Right renal cortex interstitium (tissue), 3 donors: ENCODE measurements at places on chromosomes 5 and 9. TPM values are rescaled to one million over a fixed set of nuclear protein-coding genes. Genes with fewer than 3 reads are reported as not detected.
A peak's percentile ranks its signal among the peaks of the same experiment; 100 is the strongest.

- peak; percentile 54 for DNase-seq
These were observed 20.8 kb downstream of the CAVIN4 start for GRCh38 chr9:100598641-100599145.

DNA sequence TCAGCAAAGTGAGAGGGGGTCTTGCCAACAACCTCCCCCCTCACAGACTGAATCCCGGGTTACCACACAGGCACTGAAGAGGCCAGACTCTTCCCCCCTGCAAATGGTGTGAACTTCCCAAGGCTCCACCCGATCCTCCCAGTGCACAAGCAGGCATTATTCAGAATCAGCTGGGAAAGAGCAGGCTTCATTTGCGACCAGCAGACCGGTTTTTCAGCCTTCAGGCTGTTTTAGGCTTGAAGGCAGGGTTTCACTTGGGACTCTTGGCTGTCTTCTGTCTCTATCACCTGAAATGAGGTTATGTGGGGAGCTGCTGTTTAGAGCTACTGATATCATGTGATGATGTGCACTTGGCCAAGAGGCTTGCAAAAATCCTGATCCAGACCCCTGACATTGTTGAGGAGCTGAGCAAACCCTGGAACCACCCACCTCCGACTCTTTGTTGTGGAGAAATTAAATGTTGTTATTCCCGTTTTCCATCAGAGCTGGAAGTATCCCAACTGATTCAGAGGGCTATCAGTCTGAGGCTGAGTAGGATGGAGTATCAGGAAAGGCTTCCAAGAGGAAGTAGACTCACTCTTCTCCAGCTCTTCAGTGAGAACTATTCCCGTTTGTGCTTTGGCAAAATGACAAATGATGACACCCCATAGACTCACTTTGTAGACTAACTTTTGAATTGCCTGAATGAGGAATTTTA, 63.3 kb upstream of the ZFR start:
- DNase-seq = no peak

GRCh38 chr9:73869264-73869663, 627.9 kb upstream of the RORB start:
- no peak for DNase-seq

DNA sequence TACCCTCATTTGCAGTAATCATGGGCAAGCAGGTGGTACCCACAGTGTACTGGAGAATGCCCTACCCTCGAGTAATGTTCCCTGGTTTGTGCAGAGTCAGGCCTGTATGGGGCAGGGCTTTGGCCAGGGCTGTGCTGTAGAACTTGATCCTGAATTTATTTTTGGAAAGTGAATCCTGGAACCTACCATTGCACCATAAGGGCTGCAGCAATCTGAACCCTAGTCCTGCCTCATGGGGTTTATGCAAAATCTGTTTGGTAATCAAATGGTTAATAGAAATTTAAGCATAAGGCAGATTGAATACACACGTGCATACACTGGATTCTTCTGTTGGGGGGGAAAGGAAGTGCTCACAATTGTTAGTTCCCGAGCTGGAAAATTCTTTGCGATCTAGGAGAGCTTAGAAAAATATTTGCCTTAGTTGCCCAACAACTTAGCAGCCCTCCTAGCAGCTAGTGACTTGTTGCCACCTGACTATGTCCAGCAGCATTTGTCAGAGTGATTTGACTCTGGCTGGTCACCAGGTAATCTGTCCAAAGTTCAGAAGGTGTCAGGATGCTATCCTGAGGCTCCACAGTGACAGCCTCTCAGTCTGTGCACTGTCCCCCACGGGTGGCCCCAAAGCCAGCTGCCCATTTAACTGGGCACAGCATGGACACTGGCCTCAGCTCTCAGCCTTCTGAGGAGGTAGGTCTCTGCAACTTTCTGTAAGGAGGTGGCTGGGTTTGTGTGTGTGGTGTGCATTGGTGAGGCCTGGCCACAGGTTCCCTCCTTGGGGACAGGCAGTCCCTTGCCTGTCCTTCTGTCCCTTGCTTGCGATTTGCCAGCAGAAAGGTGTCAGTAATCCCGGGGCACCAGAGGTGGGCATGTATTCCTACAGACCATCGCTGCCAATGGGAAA, 8.3 kb downstream of the MVB12B start:
- DNase-seq = no peak

DNA sequence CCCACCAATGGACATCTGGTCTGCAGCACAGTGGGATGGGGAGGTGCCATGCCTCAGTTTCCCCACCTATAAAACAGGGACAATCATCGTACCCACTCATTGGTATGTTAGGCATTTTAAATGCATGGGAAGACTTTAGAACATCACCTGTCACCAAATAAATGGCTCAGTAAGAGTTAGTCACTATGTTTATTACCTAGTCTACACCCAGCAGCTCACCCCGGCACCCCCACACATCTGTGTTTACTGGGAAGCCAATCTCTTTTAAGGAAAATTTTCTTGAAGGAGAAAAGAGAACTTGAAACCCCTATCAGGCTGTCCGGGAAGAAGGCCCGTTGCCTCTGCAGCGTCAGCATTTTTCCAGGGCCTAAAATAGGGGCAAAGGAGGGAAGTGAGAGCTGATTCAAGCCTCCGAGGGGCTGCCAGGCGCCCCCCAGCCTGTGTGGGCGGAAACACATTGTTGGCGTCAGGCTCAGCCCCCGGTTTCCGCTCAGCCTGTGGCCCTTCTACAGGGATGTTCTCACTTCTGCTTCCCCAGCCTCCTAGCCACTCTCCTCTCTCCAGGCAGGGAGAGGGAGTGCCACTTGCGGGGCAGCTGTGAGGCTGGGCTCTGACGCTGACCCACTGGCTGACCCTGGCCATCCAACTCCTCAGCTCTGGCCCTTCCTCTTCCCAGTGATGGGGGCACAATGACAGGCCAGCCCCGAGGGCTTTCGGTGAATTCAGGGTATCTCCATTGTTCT, 4.6 kb downstream of the CSF1R start:
- no peak for DNase-seq

GRCh38 chr5:157820593-157821252, 38.2 kb downstream of the CLINT1 start:
- no peak for DNase-seq

DNA sequence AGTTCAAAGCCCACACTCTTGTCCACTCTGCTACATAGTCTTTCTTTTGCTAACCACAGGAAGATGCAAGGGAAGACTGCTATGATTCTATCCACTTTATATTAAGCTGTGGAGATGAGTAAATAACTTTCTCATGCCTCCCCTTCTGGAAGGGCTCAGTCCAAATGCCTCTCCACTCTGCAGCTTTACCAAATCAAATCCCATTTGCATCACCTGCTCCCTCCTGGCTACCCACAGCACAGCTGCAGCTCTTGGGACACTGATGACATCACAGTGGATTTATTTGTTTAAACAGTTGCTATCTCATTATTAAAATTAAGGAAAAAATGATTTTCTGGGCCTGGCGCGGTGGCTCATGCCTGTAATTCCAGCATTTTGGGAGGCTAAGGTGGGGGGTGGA, 1544.9 kb upstream of the WWC1 start:
- no peak for DNase-seq

GRCh38 chr9:69867081-69867814, 46.6 kb downstream of the CFAP95 start:
- no peak for DNase-seq

GRCh38 chr5:36692791-36693763, 86.7 kb downstream of the SLC1A3 start:
- peak; percentile 54 for DNase-seq

- no peak for DNase-seq
These were observed 700.8 kb downstream of the MAT2B start for GRCh38 chr5:164206196-164206595.

GRCh38 chr5:122880170-122880689, 34.8 kb downstream of the SNX24 start:
- no peak for DNase-seq

DNA sequence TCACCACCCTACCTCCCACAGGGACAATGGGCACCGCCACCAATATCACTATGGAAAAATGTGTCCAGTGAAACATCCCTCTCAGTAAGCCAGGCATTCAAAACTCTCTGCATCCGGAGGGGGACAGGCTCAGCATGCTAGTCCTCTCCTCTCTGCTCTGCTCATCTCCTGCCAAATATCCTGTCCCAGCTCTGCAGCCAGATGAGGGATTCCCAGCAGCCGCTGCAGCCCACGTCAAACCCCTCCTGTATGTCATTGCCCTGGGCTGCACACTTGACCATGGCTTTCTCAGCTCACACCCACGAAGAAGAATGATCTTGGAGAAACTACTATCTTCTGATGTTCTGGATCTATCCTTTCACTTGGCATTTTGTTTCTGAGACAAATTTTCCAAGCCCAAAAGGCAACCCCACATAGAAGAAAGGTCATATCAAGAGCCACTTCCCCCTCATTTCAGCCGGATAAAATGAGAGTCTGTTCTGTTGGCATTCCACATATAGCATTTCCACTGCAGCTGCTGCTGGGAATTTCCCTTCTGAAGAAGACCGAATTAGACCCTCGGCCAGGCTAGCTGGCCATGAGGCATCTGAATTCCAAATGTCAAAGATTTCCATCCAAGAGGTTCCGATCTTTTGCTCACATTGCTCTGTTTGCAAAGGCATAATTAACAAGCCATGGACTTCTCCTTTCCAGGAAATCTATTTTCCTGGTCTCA, 338.0 kb downstream of the ACTL7B start:
- DNase-seq = no peak

GRCh38 chr5:96537386-96537785, 104.3 kb upstream of the PCSK1 start:
- no peak for DNase-seq

- no peak for DNase-seq
These were observed 110.1 kb upstream of the PANK3 start for GRCh38 chr5:168689260-168689659.

DNA sequence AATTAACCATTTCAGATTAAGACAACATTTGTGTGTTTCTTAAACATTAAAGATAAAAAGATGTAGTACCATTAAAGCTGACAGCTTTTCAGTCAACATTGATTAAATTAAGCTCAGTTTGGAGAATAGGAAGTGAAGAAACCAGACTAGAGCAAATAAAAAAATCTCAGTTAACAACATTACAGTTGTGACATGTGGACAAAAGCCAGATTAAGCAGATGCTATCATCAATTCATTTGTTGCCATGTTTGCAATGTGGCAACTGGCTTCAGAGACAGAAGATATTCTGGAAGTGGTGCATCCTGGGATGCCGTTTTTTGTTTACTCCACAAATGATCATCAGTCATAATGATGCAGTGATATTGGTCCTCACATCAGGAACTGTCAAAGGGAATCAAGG, 70.3 kb upstream of the CNTLN start:
- DNase-seq = no peak

GRCh38 chr9:101270302-101270701, 114.5 kb downstream of the BAAT start:
- DNase-seq = no peak

DNA sequence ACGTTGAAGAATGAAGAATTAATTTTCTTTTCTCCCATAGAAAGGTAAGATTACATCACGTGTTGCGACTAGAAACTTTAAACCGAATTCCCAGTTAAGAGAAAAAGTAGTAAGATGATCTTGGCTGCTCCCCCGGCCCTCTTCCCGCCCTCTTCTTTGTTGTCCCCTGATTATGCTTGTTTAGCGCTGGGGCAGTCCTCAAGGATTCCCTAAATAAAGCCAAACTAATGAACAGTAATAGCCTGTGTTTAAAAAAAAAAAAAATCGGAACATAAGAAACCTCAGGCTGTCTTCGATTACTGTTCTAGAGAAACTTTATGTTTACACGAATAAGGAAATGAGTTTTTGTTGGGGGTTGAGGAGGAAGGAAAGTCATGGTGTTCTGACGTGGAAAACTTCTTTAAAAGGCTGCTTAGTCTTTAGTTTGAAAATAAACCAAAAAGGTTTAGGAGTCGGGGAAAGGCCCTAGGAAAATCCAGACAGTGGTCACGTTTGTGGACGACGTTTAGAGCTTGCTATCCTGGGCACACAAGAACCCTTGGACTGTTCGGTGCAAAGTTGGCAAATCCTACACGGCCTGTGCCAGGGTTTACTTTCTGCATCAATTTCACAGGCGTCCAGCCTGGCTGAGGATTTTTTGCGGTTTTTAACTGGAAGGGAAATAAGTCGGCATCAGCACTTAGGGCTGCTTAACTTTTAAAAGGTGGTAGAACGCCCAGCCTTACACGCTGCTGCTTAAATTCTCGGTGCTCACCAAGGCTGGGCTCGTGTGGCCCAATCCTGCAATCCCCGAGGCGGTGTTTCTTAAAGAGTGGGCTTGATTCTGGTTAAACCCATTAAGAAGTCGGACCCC, 1.1 kb upstream of the MAT2B start:
- DNase-seq = no peak

DNA sequence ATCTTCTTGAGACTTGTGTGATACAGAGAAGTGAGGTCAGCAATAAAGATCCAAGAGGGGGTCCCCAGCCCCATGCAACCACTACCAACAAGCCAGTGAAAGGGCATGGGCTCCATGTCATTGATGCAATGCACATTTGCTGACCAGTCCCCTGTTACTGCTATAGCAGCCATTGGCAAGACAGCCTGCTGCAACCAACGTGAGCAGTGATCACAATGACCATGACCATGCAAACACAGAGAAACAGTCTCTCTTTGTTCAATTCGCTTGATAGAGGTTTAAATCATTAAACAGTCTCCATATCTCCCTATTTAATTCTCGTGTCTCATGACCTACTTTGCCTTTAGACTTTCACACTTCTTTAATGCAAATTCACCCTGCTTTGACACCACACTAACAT, 30.0 kb upstream of the FOXB2 start:
- no peak for DNase-seq

GRCh38 chr5:125245216-125245615, 498.8 kb upstream of the ZNF608 start:
- no peak for DNase-seq

DNA sequence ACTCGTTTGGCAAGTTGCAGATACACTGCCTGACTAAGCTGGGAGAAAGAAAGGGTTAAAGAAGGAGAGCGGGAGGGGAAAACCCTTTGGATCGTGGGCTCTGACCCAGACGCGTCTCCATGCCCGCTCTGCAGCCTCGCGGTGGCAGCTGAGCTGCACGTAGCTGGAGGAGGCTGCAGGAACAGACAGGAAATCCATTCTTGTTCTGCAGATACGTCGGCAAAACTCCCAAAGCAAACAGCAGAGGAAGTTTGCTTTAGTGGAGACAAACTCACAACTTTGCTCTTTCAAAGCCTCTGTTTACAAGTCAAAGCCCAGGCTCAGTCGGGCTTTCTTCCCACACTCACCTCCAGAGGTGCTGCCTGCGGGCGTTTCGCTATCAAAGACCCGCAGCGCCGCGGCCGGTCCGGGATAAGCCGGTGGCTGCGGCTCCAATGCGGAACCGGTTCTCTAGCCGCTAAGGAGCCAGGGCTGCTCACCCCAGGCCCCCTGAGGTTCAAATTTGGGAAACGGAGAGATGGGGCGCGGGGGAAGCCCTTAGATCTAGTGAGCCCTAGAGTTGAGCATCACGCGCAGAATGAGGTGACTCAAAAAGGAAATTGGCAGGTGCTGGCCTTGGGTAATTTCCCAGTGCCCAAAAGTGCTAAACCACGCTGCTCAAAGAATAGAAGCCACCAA, 60.7 kb downstream of the MAT2B start:
- DNase-seq = no peak

GRCh38 chr9:113935677-113936380, 59.7 kb downstream of the ZNF618 start:
- DNase-seq = no peak

- DNase-seq = no peak
These were observed 5.5 kb upstream of the SET start for GRCh38 chr9:128683340-128684064.

NR6A1 gene
- polyA plus RNA-seq = 0.89 TPM

LSM11 gene
- polyA plus RNA-seq = 7.7 TPM

CYLC2 gene
- not detected for polyA plus RNA-seq

PCDHB16 gene
- 5.0 TPM for polyA plus RNA-seq

PCDHGA1 gene
- 0.92 TPM for polyA plus RNA-seq

CCL28 gene
- polyA plus RNA-seq = 3.4 TPM

PCDHA1 gene
- 0.06 TPM for polyA plus RNA-seq

ARHGEF37 gene
- 5.6 TPM for polyA plus RNA-seq

PHF24 gene
- 0.19 TPM for polyA plus RNA-seq

BHMT2 gene
- 50.1 TPM for polyA plus RNA-seq
